ENCODE measurements at places on chromosomes 12 and 14. TPM values are rescaled to one million over a fixed set of nuclear protein-coding genes. Genes with fewer than 3 reads are reported as not detected.
A peak's percentile ranks its signal among the peaks of the same experiment; 100 is the strongest.

Gene RFX4
- total RNA-seq: not detected

Gene CLEC4E
- total RNA-seq: not detected

GRCh38 chr12:92464911-92465310, 237.9 kb upstream of the PLEKHG7 start:
- no peak for DNase-seq

- no peak for DNase-seq
Observed at GRCh38 chr14:55749201-55749812, 169.3 kb downstream of the KTN1 start.

GRCh38 chr14:104104076-104104901, 18.8 kb downstream of the ASPG start:
- no peak for DNase-seq

DNA sequence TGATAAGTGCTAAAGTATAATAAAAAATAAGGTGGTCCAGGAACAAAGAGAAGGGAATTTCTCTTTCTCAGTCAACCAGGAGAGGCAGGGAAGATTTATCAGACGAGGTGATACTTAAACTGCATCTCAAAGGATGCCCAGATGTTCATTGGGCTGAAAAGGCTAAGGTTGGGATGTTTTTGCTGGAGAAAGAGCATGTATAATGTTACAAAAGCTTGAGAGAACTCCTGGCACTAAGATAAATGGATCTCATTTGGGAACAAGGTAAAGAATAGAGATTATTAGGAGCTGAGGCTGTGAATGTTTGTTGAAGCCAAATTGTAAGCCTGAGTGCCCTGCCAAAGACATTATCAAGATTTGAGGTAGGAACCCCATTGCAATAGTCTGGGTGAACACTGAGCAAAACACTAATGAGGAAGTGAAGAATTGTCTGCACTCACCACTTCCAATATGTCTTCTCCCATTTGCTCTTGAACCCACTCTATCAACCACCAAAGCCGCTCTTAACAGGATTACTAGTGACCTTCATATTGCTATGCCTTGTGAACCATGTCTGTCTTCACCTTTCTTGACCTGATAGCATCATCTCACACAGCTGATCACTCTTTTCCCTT, 149.0 kb upstream of the ARID2 start:
- DNase-seq: no peak

- peak; percentile 59 for DNase-seq
Observed at GRCh38 chr12:31897781-31898503, 61.3 kb upstream of the RESF1 start.

DNA sequence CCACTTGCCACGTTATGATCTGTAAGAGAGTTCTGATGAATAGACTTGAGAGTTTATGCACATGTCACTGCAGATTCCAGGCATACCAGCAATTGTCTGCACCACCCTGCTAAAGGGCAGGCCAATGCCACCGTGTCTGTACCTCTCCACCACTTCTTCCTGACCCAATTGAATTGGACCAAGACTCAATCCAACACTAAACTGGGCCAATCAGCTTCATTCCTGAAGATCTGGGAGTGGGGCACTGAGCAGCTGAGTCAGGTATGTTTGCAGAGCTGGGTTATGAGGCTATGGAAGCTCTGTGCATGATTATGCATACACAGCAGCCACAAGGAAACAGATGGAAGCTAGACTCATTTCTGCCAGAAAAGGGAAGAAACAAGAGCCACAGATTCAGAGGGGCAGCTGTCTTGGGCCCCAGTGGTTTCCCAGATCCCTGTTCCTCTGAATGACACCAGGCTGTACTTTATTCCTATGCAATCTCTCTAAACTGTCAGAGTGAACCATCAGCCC, 28.0 kb downstream of the DAO start:
- DNase-seq: no peak

DNA sequence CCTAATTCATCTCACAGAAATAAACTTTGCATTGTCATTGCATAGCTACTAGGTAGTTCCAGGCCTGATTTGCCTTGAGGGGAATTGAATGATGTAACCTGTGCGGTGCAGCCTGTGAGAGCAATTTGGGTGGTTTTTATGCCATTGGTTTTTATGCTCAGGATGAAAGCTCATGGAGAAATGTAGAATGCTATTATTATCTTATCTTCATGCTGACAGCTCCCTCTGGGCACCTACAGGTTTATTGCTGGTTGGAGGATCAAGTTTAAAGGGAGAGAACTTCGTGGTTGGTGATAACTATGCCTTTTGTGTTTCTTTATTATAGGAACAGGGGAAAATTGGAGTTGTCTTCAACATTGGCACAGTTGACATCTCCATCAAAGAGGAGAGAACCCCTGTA, 547.9 kb downstream of the DIO2 start:
- DNase-seq: no peak

Gene SMIM41
- under 0.01 TPM for total RNA-seq

Gene CYP27B1
- 0.39 TPM for total RNA-seq

DNA sequence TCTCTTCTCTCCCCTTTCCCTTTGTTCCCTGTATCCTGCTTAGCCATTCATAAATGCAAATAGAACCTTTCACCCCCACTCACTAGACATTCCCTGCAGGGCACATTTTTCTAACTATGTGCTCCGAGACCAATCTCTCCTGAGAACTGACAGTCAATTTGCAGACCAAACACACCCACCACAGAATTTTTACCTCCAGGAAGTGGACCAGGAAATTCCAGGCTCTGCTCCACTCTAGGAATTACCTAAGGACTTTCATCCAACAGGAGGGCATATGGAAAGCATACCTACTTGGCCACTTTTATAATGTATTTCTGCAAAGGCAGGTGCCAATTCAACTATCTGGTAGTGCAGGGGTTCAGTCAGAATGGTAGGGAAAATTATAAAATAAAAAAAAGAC, 8.9 kb upstream of the TAS2R46 start:
- DNase-seq: no peak

Gene TUNAR
- total RNA-seq: not detected

Gene SLC5A8
- under 0.01 TPM for total RNA-seq

DNA sequence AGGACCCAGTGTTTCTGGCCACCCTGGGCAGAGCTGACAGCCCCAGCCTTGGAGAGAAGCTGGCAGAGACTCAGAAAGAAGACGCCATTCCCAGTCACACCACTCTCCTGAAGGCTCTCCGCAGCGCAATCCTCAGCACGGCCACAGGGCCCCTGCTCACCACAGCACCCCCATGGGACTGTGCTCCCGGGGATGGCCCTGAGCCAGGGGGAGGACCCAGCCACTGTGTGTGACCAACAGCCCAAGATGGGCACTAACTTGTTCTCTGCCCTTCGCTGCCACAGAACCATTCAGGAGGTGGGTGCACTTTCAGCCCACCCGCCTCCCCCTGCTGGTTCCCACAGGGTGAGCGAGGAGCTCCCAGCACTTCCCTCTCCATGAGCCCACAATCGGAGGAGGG, 57.1 kb downstream of the CCNK start:
- no peak for DNase-seq

DNA sequence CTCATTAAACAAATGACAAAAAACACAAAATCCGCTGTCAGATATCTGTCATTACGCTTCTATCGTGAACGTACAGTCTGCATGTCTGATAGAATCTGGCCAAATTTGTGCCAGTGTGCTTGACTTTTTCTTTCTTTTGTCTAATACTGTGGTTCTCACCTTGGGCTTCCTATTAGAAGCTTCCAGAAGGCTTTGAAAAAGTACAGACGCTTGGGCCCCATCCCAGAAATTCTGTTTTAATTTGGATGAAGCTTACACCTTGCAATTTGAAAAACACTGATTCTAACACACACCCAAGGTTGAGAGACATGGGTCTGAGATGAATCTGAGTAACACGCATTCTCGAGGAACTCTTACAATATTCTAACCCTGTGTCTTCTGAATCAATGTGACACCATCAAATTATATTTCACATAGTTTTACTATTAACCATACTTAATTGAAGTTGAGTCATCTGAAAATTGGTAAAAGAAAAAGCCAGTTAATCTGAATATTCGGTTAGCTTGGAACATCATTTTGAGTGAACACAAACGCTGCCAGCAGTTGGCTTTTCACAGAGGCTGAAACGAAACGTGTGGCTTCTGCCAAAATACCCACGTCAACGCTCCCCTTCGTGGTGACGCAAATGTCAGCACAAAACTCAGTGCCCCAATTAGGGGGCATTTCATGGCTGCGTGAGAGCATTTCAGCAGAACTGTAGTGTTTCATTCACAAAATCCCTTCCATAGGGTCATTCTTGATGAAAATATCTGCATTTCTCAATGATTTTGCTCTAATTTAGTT, 420.5 kb downstream of the TMEM132D start:
- DNase-seq: no peak

Gene DDIT3
- 6.2 TPM for total RNA-seq

DNA sequence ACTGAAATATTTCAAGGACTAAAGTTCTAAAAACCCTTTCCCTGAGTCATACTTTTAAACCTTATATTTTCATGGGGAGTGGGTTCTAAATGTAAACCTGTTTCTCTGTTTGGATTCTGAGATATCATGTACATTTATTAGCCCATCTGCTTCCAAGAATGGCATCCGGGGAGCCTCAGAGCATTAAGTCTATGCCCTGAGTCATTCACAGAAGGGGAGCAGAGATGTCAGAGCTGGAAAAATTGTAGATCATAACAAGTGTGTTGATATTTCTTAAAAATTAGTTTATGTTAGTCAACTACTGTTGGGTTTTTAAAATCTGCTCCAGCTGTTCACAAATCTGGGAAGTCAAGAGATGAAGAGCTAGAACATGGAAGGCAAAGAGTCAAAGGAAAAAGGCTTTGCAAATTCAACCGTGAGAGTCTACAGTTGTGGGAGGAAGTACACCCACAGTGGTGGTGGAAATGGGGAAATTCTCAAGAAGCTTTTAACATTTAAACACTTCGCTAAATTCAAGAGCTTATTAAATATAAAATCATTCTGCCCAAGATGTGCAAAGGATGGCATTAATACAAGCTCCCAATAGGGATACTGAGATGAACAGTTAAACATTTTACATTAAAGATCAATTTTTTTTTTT, 70.5 kb upstream of the FLRT2 start:
- DNase-seq: no peak

- no peak for DNase-seq
Observed at GRCh38 chr12:116400636-116401372, 123.3 kb upstream of the MED13L start.

DNA sequence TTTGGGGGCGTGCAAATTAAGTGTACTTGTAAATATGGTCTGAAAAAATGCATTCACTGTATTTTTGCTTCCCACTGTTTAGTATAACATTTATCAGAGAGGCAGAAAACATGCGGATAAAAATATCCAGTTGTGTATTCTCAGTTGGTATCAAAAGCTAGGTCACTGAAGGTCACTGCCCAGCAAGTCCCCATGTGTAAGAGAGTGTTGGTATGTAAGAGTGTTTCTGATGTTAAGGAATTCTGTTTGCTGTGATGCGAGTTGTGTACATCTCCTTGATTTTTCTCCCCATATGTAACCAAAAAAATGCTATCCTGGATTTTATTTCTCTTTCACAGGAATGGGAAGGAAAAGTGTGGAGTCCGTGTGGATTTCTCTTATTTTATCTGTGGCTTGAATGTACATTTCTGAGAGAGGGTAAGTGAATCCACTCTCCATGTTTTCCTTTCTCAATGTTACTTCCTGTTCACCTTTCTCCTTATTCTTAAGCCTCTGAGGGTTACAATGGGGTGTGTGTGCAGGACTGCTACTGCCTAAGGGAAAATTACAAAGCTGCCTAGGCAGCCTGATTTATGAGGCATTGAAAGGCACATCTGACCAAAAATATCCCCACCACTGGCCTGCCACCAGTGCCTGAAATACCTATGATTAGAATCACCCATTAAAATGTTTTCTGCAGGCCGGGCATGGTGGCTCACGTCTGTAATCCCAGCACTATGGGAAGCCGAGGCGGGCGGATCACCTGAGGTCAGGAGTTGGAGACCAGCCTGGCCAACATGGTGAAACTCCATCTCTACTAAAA, 97.9 kb upstream of the USP44 start:
- DNase-seq: no peak

DNA sequence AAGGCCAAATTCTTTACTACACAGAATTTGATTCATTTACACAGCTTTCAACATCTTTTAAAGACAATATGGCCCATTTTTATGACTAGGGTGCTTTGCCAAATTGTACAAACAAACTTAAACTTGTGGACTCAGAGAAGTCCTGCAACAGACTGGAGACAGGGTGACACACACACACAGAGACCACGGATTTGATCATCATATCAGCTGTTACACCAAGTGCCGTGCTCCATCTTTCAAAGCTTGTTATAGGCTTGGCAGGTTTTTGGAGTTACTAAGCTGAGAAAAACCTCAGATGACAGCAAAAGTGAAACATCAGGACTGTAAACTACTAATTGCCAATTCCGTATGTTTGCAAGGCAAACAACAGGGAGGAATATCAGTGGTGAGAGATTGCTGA, 811.7 kb downstream of the GALC start:
- DNase-seq: no peak
